Activated T-cell treated with anti-CD3 and anti-CD28 coated beads for 24 hours (primary cell): ENCODE measurements at places on chromosomes 3 and 15.

GRCh38 chr15:73712107-73712506, 27.9 kb downstream of the CD276 start:
- DNase-seq = no peak

- no peak for DNase-seq
These were observed 118.9 kb upstream of the CCDC54 start for GRCh38 chr3:107258300-107258699.

- DNase-seq = no peak
These were observed 48.4 kb downstream of the HES1 start for GRCh38 chr3:194184265-194184751.

DNA sequence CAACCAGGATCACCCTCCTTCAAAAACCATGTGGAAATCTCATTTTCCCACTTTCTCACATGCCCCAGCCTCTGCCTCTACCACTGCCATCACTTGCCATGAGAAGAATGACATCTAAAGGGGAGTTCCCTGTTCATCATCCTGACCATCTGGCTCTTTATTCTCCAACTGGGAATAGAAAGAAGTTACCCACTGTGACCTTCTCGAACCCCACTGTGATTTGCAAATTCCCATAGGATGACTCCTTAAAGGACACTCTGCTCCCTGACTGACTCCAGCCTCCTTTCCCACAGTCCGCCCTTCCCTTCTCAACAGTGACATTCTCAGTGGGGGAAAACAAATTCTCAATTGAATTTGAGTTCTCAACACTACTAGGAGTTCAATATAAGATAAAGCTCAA, 440.5 kb downstream of the NR2F2 start:
- no peak for DNase-seq

DNA sequence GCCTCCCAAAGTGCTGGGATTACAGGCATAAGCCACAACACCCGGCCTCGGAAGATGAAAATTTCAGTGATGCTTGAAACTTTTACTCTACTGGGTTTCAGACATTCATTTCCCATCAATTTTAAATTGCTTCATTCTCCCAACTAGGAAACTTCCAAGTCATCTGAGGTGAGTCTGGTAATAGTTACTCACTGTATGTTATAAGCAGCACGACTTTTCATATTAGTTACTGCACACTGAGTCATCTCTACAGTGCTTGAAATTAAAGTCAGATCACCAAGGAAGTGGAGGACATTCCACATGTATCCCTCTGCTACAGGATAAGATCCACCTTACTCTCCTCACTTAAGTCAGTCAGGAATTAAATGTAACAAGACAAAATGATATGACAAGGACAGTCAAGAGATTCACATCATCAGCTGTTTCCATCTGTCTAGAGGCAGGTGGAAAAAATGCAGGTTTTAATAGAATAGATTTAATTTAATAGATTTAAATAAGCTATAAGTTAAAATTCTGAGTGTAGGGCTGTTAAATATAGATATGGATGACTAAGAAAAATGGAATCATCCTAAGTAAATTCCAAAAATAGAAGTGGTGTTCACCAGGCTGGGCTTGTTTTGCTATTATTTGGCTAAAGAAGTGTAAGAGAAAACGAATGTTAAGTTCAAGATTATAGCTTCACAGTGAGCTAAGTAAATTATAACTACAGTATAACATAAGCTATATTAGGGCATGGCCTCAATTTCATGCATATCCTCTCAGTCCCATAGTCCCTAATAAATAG, 104.4 kb downstream of the TMCO5A start:
- no peak for DNase-seq

DNA sequence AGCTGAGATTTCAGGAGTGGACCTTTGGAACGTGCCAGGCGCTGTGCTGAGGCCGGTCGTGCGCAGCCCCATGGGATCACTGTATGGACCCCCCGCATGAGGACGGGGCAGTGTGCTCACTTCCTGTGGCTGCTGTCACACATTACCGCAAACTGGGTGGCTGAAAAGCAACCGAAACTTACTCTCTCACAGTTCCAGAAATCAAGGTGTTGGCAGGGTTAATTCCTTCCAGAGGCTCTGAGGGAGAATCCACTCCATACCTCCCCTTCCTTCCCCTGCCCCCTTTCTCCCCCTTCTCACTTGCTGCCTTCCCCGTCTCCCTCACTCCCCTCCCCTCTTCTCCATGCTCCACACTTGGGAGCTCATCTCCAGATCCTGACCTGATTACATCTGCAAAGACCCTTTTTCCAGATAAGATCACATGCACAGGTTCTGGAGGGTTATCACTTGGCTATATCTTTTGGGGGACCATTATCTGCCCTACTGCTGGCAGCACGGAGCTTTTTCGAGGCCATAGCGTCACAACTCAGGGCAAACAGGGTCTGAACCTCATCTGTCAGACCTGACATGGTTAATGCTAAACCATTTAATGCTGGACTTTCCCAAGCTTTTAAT, 41.2 kb downstream of the KLF13 start:
- DNase-seq = no peak

DNA sequence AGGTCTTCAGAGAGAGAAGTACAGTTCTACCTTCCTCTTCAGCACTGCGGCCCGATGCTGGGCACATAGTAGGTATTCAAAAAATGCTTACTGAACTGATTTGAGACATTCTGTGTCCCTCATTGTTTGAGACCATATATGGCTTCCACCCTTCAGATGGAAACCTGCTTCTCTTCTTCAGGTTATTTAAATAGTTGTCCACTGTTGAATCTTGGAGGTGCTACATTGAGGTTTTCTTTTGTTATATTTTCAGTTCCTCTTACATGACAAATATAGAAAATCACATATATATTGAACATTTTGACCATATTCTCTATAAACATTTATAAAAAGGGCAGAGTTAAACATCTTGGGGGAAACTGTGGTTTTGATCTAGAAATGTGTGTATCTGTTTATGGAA, 200.2 kb upstream of the LRRC3B start:
- DNase-seq = no peak

- no peak for DNase-seq
These were observed 197.2 kb downstream of the VGLL3 start for GRCh38 chr3:86793786-86794185.

- no peak for DNase-seq
These were observed 16.4 kb downstream of the APBA2 start for GRCh38 chr15:28901987-28902745.
